NCI-H460 (cell line): ENCODE measurements at places on chromosomes 7 and 10.

DNA sequence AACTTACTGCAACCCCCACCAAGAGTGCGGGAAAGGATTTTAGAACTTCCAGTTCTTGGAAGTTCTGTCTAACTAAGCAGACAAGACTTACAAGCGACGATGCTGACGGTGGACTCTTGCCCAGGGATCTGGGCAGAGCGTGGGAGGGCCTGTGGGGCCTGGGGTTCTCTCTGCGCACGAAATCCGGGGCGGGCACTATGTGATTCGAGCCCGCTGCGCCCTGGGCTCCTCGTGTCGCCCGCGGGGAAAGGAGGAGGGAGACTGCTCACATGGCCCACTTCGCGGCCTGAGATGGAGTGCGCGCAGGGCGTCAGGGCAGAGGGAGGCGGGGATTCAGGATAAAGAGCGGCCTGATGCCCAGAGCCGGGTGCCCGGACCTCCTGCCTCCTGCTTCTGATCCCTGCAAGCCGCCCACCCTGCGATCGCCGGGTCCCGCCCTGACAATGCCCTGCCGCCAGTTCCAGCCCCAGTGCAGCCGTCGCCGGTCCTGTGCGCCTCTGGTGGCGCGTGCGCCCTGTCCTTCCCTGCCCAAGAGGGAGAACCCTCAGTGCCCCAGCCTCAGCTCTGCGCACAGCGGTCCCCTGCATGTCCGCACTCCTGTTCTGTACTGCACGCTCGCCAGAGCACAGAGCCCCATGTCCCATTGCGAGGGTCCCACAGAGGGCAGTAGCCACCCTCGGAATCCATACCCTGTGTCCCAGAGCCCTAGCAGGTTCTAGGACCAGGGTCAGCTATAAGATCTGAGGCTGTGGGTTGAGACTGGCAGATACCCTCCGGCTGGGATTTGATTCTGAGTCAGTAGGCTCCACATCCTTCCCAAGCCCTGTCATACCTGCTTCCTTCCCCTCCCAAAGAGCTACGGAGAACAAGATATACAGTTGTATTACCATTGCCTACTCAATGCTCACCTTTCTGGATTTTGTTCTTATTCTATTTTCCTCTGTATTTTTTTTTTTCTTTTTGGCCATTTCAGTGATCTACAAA lies 99.4 kb upstream of the TMEM106B start:
- DNase-seq = no peak

GRCh38 chr10:102195296-102195870 lies 30.7 kb upstream of the ELOVL3 start:
- no peak for DNase-seq

DNA sequence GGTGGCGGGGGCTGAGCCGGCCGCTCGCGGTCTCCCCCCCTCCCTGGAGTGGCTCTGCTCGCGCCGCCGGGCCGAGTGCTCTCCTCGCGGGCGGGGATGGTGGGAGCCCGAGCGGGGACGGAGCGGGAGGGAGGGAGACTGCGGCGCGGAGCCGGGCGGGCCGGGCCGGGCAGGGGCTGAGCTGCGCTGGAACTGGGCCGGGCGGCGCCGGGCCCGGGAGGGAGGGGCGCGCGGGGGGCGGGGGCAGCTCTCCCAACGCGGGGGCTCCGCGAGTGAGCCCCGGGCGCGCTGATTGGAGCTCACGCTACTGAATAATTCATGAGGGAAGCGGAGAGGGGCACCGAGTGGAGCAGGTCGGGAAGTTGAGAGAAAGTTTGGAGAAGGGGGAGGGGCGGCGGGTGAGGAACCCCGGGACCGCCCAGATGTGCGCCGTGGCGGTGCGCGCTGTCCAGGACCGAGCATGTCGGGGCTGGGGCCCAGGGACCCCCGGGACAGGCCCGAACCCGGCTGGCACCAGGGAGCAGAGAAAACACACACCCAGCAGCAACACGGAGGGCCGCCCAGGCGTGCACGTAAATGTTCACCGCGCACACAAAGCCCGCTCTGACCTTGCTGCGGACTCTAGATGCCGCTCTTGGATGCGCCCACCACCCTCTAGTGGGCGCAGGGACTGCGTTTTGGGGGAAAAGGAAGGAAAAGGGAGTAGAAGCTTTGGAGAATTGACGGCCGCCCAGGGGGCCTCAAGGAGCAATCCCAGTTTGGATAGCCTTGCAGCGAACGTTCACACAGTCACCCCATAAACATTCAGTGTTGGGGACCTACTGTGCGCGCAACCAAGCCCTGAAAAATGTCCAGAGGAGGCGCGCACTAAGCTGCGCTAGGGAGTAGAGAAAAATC lies at the start of gene EPHB4:
TSS of gene EPHB4 (minus strand) at position 194 of the 897 bp plus-strand sequence. CDS start 493 bp downstream, outside the sequence.
- peak; percentile 73 for DNase-seq

DNA sequence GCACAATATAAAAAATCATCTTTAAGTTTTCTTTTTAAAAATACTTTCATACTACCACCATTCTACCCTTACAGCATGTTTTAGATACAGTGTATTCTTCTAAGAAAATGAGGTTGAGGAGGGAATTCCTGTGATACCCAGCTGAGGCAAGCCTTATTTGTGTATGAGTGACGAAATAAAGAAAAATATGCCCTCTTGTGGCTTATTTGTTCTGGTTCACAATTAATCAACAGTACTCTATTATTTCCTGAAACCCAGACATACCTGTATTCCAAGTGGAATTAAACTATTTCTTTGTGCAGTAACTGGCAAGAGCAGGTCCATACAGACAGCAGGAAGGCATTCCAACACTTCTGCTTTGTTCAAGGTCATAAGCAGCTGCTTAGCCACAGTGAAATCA lies 4.5 kb upstream of the SEMA3D start:
- DNase-seq = peak; percentile 41

DNA sequence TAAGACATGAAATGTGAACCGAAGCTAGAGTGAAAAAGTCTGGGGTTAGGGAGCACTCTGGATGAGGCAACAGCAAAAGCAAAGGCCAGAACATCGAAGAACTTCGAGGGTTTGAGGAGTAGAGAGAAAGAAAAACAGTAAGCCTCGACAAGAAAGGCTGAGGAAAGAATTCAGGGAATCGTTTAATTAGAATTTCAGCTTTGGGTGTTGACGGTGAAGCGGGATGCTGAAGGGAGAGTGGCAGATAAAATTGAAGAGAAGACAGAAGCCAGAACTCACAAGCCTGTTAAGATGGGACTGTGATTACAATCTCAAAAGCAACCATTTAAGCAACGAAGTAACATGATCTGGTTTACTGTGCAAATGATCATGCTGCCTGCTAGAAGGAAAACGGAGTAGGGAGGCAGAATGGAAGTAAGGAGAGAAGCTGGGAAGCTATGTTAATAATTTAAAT lies 2.1 kb downstream of the TRDMT1 start:
- DNase-seq = no peak

DNA sequence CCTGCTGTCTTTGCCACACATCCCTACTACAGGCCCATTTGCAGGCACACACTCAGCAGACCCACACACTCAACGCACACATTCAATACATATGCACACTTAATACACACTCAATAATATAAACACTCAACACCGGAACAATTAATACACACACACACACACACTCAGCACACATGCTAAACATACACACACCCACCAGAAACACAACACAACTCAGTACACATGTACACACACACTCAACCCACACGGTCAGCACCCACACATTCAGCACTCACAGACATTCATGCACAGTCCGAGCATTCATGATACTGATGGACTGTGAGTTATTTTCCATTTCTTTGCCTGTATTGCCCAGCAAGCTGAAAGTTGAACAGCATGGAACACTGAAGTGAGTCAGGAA lies 35.4 kb upstream of the SMNDC1 start:
- DNase-seq = no peak

- no peak for DNase-seq
Observed at GRCh38 chr7:116113310-116113709, 82.7 kb upstream of the TFEC start.

DNA sequence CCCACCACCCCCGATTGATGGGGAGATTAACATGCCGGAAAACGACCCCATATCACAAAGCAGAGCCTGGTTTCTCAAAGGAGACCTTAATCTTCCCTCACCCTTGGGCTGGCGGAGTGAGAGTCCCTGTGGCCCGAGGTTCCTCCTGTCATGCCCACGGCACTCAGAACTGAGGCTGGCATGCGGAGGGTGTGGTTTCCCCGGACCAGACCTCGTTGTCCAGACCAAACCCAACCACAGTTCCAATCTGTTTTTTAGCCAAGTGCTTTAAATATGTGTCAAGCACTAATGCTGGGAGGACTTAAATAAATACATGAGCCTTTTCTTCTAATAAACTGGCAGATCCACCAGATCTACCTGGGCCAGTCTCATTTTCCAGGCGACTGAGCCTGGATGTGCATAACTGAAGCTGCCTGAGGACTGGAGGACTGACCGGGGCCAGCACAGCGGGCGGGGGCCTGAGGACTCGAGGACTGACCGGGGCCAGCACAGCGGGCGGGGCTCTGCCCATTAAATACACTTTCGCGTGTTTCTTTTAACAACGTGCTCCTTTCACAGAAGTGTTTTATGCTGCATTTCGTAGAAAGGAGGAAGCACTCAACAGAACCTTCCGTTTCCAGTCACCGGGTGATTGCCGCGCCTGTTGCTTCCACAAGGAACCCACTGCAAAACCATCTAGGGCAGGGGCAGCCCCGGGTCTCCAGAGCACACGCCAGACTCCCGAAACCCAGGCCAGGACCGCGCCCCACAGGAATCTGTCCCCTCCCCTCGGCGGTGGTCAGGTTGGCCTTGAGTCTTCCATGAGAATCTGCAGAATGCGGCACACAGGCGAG lies 334.6 kb downstream of the PTPRN2 start:
- no peak for DNase-seq

DNA sequence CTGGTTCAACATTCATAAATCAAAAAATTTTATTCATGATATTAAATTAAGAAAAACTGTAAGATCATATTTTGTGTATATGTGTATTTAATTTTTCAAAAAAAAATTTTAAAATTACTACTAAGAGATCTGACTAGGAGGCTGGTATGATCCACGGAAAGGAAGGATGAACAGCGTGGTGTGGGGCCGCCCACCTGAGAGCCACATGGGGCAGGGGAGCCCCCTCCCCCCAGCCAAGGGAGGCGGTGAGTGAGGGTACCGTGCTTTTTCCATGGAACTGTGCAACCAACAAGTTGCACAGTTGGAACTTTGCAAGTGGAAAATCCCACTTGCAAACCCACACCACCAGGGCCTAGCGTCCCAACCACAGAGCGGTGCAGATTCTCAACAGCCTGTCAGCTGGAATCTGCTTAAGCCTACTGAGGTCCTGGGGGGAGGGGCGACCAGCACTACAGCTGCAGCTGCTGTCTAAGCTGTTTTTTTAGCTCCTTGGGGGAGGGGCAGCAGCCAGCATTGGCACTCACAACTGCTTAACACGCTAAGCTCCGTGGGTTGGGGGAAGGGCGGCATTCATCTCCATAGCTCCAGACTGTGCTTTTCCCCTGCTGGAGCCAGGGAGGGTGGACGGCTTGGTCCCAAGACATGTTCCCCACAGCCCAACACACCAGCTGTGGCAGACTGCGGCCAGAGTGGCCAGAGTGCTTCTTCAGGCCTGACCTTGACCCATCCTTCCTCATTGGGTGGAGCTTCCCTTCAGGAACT lies 94.2 kb upstream of the IGFBP3 start:
- DNase-seq = no peak

DNA sequence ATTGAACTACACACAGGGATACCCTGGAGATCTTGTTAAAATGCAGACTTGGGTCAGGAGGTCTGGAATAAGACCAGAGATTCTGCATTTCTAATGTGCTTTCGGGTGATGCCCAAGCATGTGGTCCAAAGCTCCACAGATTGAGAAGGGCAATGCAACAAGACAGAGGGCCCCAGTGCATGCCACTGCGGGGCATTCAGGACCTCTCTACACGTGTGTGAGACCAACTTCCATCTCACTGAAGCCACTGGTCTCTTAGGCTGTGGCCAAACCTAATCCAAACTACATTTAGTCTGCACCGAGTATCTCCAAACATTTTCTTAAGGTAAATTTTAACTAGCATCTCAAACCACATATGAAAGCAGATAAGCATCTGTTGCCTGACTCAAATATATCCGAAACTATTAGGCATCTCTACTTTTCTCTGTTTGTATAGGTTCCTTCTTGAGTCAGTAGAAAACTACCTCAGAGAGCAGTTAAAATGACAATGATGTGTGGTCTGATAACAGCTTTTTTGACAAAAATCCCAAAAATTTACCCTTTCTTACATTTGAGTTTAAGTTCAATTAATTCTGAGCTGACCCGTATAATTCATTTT lies 107.5 kb downstream of the ELMO1 start:
- no peak for DNase-seq
